Activated naive CD8-positive, alpha-beta T cell treated with anti-CD3 and anti-CD28 coated beads, Interleukin-2, amount 50 U/mL, for 24 hours (primary cell): ENCODE measurements at places on chromosomes 1 and 21.

DNA sequence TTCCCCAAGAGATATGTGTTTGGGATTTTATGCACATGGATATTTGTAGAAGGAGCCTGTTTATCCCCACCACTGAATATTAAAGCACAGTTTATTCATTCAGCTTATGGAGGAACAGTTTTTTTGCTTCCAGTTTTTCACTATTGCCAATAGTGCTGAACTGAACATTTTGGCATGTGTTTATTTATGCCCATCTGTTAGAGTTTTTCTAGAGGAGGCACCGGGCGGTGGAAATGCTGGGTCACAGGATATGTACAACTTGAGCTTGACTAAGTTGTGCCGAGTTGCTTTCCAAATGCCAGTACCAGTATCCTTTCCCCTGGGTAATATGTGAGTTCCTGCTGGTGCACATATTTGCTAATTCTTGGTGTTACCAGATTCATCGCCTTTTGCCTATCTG is 111.3 kb downstream of the GREM2 start:
- no peak for DNase-seq

GRCh38 chr1:43976045-43976444 is 1.3 kb downstream of the ATP6V0B start:
- no peak for DNase-seq

GRCh38 chr1:2336499-2336898 is 54.9 kb downstream of the MORN1 start:
- DNase-seq: no peak

- no peak for DNase-seq
Measured at GRCh38 chr1:83559129-83559840, 439.6 kb downstream of the TTLL7 start.

GRCh38 chr1:18913065-18913835 is 10.9 kb upstream of the ALDH4A1 start:
- DNase-seq: peak; percentile 85

DNA sequence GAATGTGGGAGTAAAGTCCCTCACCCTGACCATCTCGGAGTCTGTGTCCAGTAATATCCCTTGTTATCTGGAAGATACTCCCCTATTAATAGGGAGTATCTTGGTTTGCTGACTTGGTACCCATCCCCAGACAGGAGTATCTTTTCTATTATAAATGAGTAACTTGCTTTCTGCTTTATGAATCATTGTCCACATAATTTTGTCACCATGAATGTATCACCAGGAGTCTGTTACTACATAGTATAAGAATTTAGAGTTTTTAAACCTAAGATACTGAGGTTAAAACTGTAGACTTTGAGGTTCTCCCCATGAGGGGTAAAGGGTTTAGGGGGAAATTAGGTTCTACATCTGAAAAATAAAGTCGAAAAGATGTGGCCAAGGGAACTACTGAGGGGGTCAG is 175.6 kb downstream of the FCRL5 start:
- no peak for DNase-seq

- DNase-seq: peak; percentile 23
Measured at GRCh38 chr1:35707601-35708440, 10.9 kb downstream of the C1orf216 start.

- DNase-seq: no peak
Measured at GRCh38 chr1:162365284-162366020, 11.2 kb downstream of the SPATA46 start.

GRCh38 chr1:204941421-204942338 is 71.0 kb downstream of the NFASC start:
- peak; percentile 71 for DNase-seq

- DNase-seq: no peak
Measured at GRCh38 chr1:215215846-215216245, 133.3 kb downstream of the KCNK2 start.

GRCh38 chr1:6538956-6539355 is 15.4 kb downstream of the NOL9 start:
- DNase-seq: no peak

DNA sequence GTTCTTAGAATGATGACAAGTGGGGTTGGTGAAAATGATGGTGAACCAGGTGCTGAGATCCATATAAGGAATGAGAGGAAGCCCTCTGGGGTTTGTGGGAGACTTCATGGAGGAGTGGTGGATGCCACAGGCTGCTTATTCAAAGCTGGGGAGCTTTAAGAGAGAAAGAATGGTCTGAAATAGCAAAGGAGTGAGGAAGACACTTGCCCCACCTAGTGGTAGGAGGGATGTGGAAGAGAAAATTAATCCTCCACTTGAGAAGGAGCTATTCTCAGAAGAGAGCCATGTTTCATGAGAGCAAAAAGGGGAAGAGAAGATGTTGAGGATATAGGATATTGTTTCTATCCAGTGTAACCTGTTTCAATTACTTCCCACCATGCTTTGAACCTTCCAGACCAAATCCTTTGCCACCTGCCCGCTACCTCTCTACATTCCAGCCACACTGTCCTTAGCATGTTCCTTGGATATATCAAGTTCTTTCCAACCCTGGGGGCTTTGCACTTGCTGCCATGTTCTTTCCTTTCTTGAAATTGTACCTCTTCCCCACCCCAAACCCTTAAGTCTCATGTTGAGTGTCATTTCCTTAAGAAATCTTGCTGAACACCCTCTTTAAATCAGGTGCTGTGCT is 19.6 kb upstream of the ZNF648 start:
- DNase-seq: peak; percentile 25

GRCh38 chr1:11211925-11212587 is 22.9 kb downstream of the ANGPTL7 start:
- no peak for DNase-seq

DNA sequence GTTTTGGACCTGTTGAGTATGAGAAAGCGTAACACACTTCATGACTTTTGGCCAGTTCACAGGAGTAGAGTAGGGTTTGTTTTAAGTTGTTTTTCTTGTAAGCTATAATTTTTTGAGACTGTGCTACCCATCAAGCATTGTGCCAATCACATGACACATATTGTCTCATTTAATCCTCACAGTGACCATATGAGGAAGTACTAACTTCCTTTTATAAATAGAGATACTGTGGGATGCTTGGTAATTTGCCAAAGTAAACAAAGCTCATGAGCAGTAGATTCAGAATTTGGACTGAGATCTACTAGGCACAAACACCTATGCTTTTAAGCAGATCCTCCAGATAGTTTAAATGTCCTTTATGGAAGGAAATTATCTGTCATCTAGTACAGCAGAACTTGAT is 178.3 kb downstream of the CACNA1E start:
- DNase-seq: no peak

DNA sequence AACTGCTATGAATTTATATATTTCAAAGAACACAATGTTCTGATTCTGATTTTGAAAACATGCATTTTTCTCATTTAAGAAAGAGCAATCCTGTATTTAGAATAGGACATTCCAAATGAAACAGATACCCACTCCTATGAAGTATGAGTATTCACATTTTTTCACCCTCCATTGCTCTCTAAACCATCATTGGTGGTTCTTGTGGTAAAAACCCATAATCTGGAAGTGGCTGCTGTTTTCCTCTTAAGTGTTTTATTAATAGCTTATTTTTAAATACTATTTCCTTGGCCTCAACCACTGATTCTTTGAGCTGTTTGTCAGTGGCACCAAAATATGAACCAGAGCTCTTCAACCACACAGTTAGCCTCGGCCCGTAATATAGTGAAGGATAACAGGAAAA is 60.0 kb upstream of the ADAM30 start:
- DNase-seq: no peak

- DNase-seq: no peak
Measured at GRCh38 chr1:59295618-59296017, 1.3 kb upstream of the FGGY start.

GRCh38 chr1:221511797-221512196 is 230.1 kb downstream of the DUSP10 start:
- no peak for DNase-seq

DNA sequence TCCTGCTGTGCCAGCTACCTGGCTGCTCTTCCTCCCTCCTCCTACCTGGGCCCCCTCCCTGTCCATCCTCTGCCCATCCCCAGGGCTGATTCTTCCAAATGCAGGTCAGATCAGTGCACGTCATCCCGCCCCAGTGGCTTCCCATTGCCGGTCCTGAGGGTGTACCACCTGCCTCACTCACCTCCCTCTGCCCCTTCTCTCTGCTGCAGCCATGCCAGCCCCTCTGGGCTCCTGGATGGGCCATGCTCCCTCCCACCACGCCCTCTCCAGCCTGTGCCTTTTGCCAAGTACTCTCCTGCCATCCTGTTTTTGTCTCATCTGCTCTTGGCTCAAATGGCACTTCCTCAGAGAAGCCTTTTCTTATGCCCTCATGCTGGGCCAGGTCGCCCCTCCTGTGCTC is 95.8 kb downstream of the ARHGEF10L start:
- no peak for DNase-seq

- DNase-seq: no peak
Measured at GRCh38 chr21:44539991-44540666, at the start of gene KRTAP10-1. Gene KRTAP10-1, minus strand, starts transcription at chr21:44540195. Its CDS starts 45 bp downstream, at chr21:44540150.

GRCh38 chr1:22452481-22452957 is 868 bp downstream of the ZBTB40 start:
- DNase-seq: no peak

DNA sequence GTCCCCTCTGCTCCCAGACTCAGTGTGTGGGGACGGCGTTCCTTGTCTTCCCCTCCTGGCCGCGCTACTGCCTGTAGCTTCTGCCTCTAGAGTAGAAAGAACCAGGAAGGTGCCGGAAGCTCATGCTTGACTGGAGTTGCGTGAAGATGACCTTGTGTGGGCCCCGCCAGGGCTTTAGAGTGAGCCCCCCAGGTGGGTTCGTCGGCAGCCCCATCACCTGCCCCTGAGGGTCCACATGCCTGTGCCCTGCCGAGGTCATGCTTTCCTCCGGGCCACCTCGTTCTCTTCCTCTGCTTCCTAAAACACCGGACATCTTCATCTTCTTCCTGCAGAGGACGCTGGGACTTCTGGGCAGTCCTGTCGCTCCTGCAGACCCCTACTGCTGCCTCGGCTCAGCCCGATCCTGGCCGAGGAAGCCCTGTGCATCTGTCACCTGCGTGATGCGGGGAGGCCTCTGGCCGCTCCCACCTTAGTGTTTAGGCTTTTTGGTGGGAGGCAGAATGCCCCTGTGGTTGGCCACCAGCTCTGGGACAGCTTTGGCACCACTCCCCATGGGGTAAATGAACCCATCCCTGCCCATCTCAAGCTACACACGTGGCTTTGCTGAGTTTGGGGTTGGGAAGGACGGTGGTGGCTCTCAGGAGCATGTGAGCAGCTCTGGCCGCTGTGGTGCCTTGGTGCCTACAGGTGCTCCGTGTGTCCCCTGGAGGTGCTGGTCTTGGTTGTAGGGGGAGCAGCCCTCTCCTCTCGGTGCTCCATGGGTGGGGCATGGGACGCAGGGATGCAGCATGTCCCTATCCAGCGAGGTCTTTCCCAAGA is 12.3 kb downstream of the OBSCN start:
- DNase-seq: no peak

DNA sequence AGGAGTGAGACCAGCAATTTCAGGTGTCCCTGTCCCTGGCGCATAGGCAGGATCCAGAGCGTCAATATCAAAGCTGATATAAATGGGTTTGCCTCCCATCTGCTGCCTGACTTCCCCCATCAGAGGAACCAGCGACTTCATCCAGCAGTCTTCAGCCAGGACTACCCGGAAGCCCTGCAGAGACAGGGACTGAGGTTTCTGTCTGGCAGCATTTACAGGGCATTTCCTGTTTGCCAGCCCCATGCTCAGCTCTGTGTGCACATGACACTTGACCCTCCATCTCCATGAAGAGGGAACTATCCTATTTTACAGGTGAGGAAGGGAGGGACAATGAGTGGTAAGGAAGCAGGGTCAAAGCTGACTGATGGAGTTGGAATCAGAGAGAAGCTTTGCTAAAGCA is 7.2 kb downstream of the AGMAT start:
- DNase-seq: no peak

DNA sequence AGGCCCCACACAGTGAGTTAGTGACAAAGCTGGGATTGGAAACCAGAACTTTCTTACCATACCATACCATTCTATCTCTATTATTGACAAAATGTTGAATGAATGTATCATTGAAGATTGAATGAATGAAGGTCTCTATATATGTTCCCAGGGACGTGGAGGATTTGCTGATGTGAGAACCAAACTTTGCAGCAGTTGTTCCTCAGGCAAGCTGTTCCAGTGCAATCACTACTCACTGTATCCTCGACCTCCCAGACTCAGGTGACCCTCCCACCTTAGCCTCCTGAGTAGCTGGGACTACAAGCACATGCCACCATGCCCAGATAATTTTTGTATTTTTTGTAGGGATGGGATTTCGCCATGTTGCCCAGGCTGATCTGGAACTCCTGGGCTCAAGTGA is 11.6 kb upstream of the LIN28A start:
- DNase-seq: no peak

GRCh38 chr1:100589667-100590066 is 51.7 kb downstream of the GPR88 start:
- DNase-seq: no peak

DNA sequence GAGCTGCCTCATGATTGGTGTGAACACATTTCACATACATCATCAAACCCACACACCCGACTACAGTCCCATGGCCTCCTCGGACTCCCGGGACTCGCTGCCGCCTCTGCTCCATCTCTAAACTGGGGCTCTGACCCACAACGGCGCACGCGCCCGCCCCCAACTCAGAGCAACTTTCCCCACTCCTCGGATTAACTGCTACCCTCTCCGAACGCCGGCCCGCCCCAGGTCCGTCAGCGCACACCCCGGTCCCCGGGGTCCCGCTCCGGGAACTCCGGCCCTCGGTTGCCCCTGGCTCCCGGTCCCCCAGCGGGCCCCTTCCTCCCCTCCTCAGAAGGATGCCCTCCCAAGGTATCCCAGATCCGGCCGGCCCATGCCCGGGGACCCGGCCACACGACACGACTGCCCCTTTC is 740 bp downstream of the DSTYK start:
- peak; percentile 35 for DNase-seq

DNA sequence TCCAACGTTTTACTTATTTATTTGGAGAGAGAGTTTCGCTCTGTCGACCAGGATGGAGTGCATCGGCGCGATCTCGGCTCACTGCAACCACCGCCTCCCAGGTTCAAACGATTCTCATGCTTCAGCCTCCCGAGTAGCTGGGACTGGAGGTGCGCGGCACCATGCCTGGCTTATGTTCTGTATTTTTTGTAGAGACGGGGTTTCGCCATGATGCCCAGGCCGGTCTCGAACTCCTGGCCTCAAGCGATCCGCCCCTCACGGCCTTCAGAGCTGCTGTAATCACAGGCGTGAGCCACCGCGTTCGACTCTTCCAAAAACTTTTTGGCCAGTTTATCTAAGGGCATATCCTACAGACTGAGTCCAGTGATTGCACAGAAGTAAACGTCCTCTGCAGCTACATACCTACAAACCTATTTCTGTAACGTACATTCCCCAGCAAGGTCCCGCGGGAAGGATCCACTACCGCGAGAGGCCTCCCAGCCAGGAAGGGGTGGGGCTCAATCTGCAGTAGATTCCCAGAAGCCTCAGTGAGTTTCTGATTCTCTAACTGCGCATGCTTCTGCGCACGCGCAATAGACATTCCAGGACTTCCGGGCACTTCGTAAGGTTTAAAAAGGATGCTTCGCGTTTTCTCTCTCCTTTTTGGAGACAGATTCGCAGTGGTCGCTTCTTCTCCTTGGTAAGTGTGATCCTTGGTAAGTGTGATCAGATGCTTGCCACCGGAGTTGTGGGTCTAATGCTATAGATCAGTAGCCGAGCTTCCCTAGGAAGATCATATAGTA is at the start of gene RCC1:
RCC1 (plus strand) TSS at position 638 of the 782 bp plus-strand sequence. CDS start 23,824 bp downstream, outside the sequence.
- peak; percentile 92 for DNase-seq

GRCh38 chr1:63777286-63777685 is 3.5 kb downstream of the ROR1 start:
- DNase-seq: no peak
